IPS DF 6.9 (cell line): ENCODE measurements at places on chromosomes 2 and 18.

- DNase-seq, result no peak
These were observed 862 bp downstream of the C18orf54 start for GRCh38 chr18:54358495-54359040.

GRCh38 chr18:50870138-50870845, 8.6 kb upstream of the ME2 start:
- no peak for DNase-seq

- DNase-seq, result no peak
These were observed 52.8 kb downstream of the GALNT1 start for GRCh38 chr18:35634323-35634722.

DNA sequence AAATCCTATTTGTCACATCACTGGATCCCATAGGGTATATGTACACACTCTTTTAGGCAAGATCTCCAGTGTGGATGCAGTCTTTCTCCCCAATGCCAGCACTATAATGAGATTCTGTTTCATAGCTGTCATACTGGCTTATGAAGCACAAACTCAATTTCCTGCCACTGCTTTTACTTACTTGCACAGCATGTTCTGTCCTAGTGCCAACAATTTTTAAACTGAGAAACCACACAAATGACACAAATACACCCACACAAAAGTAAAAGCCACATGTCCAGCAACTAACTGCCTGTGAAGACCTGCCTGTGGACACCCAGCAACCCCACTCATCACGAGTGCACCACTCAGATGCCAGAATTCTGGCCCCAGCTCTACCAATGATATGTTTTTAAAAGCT, 29.6 kb upstream of the RNU4ATAC start:
- DNase-seq, result no peak

- DNase-seq, result no peak
These were observed 71.6 kb upstream of the SPTBN1 start for GRCh38 chr2:54384301-54385203.

DNA sequence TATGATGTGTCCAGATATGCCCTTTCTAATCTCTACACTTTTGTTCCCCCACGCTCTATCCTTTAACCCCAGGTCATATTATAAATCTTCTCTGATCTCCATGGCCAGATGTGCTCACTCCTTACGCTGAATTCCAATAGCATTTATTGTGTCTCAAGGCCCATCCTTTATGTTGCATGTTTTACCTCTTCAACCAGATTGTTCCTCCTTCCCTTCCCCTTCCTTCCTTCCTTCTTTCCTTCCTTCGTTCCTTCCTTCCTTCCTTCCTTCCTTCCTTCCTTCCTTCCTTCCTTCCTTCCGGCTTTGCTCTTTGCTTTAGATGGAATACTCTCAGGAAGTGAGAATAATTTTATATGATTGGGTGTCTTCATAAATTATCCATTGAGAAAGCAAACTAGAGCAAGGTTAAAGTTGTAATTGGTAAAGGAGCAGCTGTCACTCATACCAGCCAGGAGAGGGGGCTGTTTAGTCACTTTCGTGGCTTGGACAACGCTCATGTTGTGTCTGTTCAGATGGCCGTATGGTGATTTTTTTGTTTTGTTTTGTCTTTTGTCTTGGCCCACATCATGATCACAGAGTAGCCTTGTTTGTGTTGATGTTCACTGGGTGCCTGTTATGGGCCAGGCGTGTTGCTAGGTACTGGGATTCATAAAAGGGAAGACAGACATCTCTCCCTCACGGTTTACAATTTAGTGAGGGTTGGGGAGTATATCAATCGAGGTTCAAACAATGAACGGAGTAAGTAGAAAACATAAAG, 68.0 kb downstream of the DAW1 start:
- peak; percentile 55 for DNase-seq

DNA sequence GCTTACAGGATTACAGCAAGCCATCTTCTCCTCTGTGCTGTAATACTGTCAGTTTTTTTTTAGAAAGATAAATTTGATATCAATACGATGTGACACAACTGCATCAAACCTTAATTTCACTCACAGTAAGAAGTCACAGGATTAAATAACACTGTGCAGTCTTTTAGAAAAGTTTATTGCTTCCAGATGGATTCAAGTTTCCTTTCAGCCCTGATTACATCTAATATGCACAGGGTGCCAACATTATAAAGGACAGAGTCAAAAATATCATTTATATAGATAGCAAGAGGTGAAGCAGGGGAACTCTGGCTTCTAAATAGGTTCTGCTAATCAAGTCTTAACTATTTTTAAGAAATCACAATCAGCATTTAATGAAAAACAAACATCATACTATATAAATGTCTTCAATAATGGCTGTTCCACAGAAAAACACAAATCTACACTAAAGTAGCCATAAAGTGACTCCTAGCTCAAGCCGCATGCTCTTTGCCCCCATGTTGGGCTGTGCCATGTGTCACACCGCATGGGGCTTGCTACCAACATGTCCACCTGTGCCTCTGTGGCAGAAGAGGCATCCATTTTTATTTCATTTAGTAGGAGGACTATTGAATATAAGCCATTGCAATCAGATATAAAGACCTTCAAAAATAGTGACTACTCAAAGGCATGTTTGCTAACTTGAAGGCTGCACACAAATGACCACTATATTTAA, 35.0 kb downstream of the CERKL start:
- DNase-seq, result no peak

- DNase-seq, result no peak
These were observed 5.8 kb downstream of the ASIC4 start for GRCh38 chr2:219520079-219520478.

DNA sequence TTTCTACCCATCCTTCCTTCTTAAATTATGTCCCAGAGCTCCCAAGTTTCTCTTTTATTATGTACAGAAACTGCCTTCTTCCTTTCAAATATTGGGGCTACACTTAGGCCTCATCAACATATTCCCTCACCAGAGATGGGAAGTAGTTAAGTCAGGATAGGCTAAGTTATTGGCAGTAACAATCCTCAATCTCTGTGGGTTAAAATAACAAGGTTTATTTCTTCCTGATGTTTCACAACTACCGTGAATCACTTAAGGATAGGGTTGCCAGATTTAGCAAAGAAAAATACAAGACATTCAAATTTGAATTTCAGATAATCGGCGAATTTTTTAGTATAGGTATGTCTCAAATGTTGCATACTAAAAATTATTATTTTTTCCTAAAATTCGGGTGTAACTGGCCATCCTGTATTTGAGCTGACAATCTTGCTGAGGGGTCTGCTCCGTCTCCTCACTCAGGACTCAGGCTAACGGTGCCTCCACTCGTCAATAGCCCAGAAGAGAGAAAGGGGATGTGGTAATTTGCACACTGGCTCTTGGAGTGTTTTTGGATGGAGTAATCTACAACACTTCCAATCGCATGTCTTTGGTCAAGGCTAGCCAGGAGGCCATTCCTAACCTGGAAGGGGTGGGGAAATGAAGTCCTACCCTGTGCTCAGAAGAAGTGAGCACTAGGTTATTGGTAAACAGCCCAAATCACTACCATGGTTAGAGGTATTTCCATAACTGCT, 91.7 kb downstream of the ACTR3 start:
- DNase-seq, result no peak

DNA sequence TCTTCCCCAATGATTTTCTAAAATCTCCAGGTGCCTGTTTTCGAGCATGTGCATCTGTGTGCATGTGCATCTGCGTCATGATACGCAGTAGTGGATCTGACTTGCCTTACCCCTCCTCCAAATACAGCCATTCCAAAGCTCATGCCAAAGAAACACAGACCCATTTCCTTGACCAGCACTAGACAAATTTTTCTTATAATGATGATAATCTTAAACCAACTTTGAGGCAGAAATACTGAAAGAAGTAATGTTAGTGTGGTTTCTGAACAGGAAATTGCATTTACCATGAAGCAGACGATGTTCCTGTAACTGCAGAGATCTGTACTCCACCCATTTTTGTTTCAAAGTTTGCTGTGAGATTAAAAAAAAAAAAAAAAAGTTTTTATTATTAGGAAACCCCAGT, 25.6 kb downstream of the CYTIP start:
- DNase-seq, result no peak

GRCh38 chr18:8339952-8340351, 269.3 kb upstream of the RAB12 start:
- no peak for DNase-seq

DNA sequence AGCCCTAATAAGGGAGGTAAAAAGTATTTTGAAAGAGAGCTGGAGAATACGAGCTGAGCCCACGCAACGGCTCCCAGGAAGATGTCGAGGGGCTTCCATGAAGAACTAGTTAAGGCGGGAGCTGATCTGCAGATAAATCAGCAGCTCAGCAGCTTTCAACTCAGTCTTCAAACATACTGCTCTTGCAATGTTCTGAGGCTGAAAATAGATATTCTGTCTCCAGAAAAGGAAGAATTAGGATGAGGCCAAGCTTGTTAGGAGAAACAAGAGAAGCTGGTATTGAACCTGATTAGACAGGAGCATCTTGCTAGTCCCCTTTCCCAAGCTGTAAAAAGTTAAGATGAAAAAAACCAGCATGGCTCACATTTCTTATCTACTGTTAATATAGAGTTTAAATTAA, 91.1 kb downstream of the AFF3 start:
- no peak for DNase-seq

DNA sequence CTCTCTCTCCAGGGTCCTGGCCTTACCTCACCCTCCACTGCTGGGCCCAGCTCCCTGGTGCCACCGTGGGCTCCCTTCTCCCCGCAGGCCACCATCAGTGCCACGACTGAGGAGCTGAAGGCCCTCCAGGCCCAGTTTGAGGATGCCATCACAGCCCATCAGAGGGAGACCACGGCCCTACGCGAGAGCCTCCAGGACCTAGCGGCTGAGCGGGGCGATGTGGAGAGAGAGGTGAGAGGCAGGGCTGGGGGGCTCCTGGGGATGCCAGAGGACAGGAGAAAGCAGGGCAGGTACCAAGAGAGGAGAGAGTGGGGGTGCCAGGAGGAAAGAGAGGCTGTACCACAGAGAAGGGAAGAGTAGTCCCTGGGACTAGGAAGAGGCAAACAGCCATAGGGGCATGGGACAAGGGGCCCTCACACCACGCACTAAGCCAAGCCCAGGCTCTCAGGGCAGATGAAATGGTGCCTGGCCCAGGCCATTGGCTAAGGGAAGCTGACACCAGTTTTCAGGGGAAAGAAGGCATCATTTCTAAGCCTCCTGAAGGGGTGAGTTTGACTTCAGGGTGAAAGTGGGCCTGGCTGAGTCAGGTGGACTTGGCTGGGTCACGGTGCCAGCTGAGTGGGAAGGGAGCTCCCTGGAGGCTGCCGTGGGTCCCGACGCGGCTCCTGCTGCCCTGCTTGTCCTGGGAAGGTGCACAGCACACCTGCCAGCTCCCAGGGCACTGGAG, 39.0 kb upstream of the SNED1 start:
- DNase-seq, result no peak

DNA sequence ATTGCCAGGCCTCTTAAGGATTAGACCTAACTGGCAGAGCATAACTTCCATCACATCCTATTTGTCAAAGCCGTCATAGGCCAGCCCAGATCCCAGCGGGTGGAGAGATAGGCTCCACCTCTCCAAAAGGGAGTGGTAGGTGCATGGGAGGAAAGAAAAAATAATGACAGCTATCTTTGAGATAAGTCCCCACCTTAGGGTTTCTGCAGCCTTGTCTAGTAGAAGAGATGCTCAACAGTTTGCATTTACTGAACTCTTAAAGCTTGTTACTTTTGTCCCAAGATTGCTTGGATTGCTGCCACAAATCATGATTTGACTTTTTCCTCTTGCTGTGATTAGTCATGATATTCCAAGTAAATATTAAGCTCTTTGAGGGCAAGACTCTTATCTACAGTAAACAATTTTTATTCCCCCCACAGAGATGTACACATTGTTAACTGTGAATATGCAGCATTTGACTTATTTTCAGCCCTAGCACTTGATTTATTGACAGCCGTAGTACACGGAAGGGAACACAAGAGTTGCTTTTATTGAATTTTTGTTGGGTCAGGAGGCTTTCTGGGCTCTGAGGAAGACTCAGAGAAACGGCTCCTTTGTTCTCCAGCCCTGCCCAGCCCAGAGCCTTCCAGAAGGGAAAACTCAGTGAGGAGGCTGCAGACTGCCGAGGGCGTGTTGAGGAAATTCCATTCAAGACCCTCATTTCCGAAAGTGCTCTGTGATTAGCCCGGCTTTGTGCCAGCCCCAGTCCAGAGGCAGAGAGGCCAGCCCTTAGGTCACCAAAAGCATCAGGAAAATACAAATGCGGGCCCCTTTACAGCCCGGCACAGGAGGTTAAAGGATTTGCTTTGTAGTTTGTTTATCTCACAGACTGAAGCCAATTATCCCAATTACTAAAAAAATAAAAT, 75.5 kb upstream of the ZNF532 start:
- no peak for DNase-seq

DNA sequence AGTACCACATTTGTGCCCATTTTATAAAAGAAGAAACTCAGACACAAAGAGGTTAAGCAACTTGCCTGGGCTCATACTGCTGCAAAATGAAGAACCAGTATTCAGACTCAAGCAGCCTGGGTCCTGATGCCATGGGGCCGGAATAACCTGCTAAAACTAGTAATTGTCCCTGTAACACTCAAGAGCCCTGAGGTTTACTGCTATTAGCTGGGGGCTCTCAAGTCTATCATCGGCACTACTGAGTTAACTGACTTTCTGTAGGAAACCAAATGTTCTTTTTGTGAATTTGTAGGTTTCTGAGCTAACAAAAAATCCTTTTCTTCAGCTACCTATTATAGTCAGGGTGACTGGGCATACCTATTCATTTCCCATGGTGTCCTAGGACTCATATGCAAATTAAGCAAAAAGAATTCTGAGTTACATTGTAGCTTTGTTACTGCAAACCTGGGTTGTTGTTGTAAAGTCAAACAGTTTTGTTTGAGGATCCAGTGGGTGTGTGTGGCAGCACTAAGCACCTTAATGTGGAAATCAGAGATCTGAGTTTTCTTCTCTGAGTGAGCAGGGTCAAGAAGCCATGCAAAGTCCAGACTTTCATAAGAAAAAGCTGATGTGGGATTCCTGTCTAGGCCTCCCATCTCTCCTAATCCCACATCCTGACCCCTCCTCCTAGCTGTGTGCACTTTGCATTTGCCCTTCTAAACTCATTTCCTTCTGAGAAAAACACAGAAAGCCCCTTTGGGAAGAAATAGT, 72.4 kb upstream of the TNP1 start:
- peak; percentile 7 for DNase-seq

DNA sequence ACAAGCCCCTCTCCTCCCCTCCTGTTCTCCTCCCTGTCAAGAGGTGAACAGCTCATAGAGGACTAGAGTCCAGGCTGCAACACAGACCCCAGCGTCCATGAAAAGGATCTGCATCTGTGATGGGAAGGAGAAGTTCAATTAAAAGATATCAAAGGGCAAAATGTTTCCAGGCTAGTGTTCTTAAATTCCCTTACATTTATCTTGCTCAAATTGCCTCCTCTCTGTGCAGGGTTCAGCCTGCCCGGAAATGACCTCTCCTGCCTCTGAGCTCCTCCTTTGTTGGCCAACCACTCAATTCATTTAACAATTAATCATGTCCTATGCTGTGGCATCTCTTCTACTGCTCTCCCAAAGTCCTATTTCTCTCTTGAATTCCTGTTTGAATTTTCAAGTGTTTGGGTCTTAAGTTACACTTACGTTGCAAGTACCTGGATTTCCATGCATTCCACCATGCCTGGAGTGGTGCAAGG, 105.3 kb downstream of the TSN start:
- DNase-seq, result no peak

- no peak for DNase-seq
These were observed 18.2 kb upstream of the FZD7 start for GRCh38 chr2:202015471-202015870.
